ENCODE measurements at places on chromosomes 2 and 18. TPM values are rescaled to one million over a fixed set of nuclear protein-coding genes. Genes with fewer than 3 reads are reported as not detected.

NEB gene
- total RNA-seq = 1.5 TPM

RRM2 gene
- total RNA-seq = 1.9 TPM

CCDC141 gene
- total RNA-seq = 136 TPM

LHCGR gene
- total RNA-seq = not detected

RAB6C gene
- 0.22 TPM for total RNA-seq

PKDCC gene
- total RNA-seq = 120 TPM

GRCh38 chr2:7450188-7450832 is 533.1 kb downstream of the RNF144A start:
- no peak for DNase-seq

DNA sequence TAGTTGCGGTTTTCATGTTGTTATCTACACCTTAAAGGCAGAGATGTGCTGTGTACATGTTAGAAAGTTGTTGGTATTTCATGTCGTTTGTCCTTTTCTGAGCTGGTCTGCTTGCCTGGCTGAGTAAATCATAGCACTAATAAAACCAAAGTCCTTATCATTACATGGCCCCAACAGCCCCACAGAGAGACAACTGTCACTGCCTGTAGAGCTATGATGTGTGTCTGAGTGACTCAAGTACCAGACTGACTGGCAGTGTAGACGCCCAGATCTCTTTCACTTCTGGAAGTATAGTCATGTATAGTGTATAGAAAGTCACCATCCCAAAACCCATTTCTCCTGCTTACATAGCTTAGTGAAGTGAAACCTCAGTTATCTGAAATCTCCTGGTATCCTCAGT is 4.3 kb downstream of the SOCS6 start:
- no peak for DNase-seq

- DNase-seq = no peak
These were observed 44.8 kb downstream of the NAPG start for GRCh38 chr18:10570622-10571021.

GRCh38 chr2:200354833-200355751 is 48.6 kb downstream of the SPATS2L start:
- no peak for DNase-seq

DNA sequence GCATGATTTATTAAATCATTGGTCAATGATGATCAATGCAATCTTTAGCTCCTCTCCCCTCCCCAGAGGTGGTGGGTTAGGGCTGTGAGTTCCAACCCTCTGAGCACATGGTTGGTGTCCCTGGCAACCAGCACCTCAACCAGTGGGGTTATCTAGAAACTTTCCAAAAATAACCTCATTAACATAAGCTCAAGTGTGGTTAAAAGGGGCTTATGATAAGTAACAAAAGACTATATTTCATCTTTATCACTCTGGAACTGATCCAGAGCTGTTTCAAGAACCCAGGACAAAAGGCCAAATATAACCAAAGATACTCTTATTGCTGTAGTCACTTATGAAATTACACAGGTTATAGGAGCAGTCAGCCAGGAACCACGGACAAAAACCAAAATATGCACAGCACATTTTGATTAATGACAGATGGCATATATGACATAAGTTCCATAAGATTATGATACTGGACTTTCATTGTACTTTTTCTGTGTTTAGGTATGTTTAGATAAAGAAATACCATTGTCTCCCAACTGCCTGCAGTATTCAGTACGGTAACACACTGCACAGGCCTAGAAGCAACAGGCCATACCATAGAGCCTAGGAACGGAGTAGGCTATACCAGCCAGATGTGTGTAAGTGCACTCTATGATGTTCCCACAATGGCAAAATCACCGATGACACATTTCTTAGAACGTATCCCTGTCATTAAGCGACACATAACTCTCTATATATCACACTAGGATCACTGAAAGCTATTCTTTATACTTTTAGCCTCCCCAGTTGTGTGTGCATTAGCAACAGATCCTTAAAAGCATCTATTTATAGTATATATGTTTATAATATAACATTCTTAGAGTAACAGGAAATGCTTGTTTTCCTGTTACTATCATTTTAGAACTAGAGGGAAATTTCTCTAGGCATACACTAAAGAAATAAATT is 31.9 kb downstream of the KIDINS220 start:
- DNase-seq = no peak

GRCh38 chr18:44067186-44067585 is 613.5 kb upstream of the SETBP1 start:
- DNase-seq = no peak

- DNase-seq = no peak
These were observed 12.0 kb upstream of the ZNF396 start for GRCh38 chr18:35389095-35389618.

Data from Right ventricle myocardium superior (tissue), 1 donor.